ENCODE measurements at places on chromosomes 2 and 18.

DNA sequence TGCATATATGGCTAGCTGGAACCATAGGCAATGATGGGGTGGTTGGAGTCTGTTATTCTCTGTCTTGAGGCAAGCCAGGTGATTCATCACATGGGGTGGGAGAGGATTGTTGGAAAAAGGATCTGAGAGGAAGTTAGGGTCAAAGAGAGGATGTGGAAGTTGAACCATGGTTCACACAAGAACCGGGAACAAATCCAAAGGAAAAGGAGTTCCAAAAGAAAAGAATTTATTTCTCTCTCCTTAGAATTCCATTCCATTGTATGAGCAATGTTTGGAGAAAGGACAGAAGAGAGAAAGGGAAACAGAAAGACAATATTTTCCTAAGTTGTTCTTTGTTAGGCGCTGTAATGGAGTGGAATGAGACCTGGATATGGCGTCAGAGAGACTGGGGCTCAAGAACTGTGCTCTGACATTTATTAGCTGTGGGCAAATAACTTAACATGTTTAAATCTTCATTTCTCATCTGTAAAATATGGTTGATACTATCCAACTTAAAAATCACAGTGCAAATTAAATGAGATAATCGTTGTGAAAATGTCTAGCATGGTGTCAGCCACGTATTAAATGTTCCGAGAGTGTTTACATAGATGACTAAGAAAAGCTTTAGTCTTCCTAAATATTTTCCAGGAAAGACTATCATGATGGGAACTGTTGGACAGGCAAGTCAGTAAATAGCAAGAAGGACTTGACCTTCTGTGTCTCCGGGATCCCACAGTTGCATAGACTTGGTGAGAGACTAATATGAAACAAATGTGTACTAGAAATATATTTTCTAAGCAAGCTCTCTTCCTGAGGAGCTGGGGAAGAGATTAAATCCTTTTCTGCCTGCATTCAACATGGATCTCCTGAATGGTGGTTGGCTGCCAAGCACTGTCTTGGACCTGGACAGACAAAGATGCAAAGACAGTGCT lies 71.4 kb downstream of the TRIB2 start:
- DNase-seq = no peak

DNA sequence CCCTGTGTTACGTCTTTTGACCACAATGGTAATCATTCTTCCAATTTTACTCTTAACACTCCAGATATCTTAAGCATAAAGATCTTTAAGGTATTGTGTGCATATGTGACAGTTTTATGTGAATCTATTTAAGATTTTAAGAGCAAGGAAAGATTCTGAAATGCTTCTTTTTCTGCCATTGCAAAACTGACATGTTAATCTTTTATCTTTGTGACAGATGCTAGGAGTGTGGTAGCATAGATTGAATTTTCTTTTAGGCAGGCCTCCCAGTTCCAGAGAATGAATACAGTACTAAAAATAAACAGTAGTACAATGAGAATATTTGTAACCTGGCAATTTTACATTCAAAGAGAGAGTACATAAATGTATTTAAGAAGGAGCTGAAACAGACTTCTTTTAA lies 232.5 kb upstream of the ZSWIM2 start:
- no peak for DNase-seq

GRCh38 chr2:20231598-20232026 lies 6.7 kb upstream of the SDC1 start:
- DNase-seq = no peak

GRCh38 chr2:82853299-82853698 lies 1605.8 kb downstream of the SUCLG1 start:
- DNase-seq = no peak

DNA sequence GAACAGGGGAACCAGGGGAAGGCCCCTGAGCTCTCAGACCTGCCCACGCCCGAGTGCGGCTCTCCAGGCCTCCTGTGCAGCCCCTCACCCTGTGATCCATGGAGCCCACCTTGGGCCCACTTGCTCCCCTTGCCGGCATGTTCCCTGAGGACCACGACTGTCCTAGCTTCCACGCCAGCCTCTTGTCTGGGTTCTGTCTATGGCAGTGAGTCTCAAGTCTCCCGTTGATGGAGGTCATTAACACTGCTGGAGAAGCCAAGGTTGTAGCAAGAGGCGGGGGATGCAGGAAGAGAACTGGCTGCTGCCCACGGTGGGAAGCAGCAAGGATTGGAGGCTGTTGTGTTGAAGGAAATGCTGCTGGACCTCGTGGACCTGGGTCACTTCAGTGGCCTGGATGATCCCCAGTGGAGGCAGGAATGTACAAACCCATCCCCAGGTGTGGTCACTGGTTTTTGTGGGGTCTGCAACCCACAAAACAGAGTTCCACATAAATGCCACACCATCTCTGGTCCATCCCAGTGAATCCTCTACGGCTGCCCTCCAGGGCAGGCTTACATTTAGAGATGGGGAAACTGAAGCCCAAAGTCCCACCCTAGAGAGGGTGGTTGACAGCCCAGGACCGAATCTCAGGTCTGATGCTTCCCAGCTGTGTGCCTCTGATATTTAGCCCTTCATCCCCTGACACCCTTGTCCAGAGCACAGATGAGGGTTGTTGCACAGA lies 150.3 kb downstream of the NDUFA10 start:
- no peak for DNase-seq

DNA sequence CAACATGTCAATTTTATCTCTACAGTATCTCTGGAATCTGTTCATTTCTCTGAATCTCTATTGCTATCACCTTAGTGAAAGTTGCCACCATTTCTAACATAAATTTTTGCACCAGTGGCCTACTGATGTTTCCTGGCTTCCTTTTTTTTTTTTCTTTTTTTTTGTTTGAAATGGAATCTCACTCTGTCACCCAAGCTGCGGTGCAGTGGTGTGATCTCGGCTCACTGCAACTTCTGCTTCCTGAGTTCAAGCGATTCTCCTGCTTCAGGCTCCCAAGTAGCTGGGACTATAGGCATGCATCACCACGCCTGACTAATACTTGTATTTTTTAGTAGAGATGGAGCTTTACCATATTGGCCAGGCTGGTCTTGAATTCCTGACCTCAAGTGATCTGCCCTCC lies 35.1 kb downstream of the KCNJ13 start:
- DNase-seq = no peak

- DNase-seq = no peak
Measured at GRCh38 chr2:46098621-46099062, 198.6 kb upstream of the EPAS1 start.

GRCh38 chr18:42230636-42231035 lies 275.6 kb downstream of the PIK3C3 start:
- no peak for DNase-seq

Measured in CD4-positive, alpha-beta T cell treated with Interferon gamma for 1 hour (primary cell).